Stimulated activated CD4-positive, alpha-beta T cell treated with anti-CD3 and anti-CD28 coated beads, TNF-alpha, amount 100 ng/mL, for 4 hours (primary cell): ENCODE measurements at places on chromosomes 6 and 20.

DNA sequence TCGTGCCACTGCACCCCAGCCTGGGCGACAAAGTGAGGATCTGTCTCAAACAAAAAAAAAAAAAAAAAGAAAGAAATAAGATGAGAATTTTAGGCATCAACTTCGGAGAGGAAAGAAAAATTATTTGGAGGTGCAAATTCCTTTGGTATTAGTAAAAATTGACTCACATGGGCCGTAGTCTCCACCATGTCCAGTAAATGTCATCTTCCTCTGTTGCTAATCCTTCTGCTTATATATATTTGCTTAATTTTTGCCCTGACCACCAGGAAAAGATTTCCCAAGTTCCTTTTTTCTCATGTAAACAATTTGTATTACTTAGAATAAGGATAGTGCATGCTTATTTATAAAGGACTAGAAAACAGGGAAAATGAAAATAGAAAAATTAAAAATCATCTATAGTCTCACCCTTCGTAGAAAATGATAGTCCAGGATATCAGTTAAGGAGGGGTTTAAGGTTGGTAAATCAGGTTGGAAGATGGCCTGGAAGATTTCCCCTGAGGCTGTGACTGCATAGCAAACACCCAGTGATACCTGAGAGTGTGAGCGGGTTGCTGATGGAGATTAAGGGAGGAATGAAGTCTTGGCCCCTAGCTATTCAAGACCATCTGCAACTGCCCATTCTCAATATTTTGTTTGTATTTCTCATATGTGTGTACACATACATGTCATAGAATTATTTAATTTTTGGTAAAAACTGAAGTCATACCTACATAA, 240.8 kb downstream of the ZNF217 start:
- DNase-seq, result no peak

- DNase-seq, result no peak
Measured at GRCh38 chr6:164929408-164929977, 379.9 kb downstream of the C6orf118 start.

DNA sequence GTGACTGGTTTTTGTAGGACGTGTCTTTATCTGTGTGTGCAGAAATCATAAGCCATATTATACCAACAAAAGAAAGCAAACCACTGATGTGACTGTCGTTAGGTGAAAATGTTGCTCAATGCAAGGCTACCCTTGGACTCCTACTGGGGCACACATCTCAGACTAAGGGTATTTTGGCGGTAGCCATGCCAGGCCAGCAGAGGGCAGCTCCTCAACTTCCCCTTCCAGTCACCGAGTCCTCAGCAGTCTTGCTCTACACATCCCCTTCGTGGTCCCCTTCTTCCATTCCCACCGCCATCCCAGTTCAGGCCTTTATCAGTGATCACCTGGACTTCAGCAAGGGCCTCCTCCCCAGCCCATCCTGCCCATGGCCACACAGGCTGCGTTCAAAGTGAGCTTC, 113.7 kb upstream of the GGTLC1 start:
- no peak for DNase-seq

GRCh38 chr6:158926414-158926813, 73.6 kb downstream of the RSPH3 start:
- DNase-seq, result no peak

- no peak for DNase-seq
Measured at GRCh38 chr6:169847141-169847674, 95.8 kb downstream of the ERMARD start.
